NCI-H774 (cell line): ENCODE measurements at places on chromosomes 1 and 21.
A peak's percentile ranks its signal among the peaks of the same experiment; 100 is the strongest.

DNA sequence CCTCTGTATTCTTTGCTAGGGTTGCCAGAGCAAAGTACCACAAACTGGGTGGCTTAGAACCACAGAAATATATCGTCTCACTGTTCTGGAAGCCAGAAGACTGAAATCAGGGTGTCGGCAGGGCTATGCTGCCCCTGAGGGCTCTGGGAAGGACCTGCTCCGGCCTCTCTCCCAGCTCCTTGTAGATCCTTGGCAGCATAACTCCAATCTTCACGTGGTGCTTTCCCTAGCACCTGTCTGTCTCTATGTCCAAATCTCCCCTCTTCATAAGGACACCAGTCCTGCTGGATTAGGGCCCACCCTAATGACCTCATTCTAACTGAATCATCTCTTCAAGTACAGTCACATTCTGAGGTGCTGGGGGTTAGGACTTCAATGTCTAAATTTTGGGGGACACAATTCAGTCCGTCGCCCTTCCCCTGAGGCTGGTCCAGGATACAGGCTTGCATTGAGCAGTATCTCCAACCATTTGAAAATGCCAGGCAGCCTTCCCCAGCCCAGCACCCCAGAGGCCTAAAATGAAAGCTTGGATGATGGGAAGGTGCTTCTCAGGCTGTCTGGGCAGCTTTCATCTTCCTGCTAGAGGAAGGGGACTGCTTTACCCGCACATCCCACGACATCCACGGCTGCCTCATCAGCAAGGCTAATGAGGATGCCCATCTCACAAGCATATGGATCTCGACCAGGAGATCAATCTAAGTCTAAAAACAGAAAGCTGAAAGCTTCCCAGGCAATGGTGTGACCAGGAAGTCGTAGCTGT is 24.7 kb downstream of the TRIM67 start:
- DNase-seq = no peak

GRCh38 chr21:39434950-39435349 is 10.6 kb downstream of the LCA5L start:
- DNase-seq = no peak

- DNase-seq = no peak
Measured at GRCh38 chr21:45631540-45631939, 12.0 kb upstream of the PCBP3 start.

DNA sequence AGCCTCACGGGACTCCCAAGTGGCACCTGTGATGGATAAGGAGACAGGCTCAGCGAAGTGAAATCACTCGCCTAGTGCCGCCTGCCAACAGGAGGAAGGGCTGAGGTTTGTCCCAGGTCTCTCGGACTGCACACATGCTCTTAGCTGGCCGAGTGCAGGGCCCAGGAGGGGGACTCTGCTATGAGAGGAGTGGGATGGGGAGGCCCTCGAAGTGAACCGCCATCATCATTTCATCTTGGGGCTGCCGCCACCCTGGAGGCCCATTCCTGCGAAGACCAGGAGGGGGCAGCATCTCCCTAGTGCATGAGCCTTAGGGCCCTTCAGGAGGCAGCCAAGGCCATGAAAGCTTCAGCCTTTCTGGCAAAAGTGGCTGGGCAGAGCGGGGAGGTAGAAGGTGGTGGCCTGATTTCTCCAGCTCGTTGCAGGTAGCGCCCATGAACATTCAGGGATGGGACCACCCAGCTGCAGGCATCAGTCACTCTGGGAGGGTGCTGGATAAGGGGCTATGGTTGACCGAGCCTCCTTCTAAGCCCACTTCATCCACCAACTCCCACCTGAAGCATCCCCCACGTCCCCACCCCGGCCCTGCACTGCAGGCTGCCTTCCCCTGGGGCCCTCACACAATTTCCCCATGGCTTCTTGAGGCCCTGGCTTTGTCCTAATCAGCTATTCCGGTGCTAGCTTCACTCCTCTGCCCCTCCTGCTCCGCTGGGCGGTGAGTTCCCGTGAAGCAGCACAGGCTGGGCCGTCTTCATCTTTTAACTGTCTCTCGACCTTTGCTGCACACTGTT is 17.2 kb upstream of the RASSF5 start:
- peak; percentile 60 for DNase-seq

DNA sequence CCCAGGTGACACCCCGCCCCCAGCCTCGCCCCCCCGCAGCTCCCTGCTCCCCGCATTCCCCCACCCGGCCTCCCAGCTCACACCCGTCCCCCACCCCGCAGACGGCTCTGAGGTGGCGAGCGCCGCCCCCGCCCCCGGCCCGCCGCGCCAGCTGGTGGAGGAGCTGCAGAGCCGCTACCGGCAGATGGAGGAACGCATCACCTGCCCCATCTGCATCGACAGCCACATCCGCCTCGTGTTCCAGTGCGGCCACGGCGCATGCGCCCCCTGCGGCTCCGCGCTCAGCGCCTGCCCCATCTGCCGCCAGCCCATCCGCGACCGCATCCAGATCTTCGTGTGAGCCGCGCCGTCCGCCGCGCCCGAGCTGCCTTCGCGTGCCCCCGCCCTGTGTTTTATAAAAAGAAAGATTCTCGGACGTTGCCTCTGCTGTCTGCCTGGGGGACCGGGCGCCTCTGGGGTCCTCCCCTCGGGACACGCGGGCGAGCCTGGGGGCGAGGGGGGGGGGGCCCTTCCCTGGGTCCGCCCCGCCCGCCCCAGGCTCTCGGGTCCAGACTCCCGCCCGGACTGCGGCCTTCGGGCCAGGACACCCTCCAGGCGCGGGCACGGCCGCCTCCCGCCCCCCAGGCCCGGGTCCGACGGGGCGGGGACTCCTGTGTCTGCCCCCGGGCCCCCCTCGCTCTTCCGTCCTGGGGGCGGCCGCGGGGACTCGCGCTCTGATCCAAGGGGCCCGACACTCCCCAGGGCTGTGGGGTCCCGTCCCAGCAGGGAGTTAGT is 1.6 kb upstream of the MMP23B start:
- DNase-seq = no peak

GRCh38 chr1:235112297-235113182 is 16.1 kb downstream of the TOMM20 start:
- DNase-seq = no peak
